Natural killer cell treated with Interleukin-12 subunit alpha and Interleukin-12 subunit beta and Interleukin-15 and Interleukin-18, amount 100 ng/mL, for 72 hours (primary cell): ENCODE measurements at places on chromosomes 5 and 9. TPM values are rescaled to one million over a fixed set of nuclear protein-coding genes. Genes with fewer than 3 reads are reported as not detected.

Gene OR1Q1
- total RNA-seq = not detected

Gene PLPP7
- 0.74 TPM for total RNA-seq

Gene FRRS1L
- total RNA-seq = not detected

Gene MPDZ
- total RNA-seq = not detected

Gene C5orf58
- not detected for total RNA-seq

Gene TTC39B
- total RNA-seq = 20.6 TPM

Gene SRD5A1
- 14.6 TPM for total RNA-seq

Gene B4GALT1
- total RNA-seq = 51.4 TPM

Gene INSL4
- total RNA-seq = not detected

Gene IGFBPL1
- not detected for total RNA-seq

Gene ABO
- 0.25 TPM for total RNA-seq

GRCh38 chr5:150009671-150010387 is 9.3 kb downstream of the HMGXB3 start:
- DNase-seq = no peak
- no peaks in the 10 kb centered on the region for H3K27me3 ChIP-seq
- H3K36me3 ChIP-seq = peaks cover 45% of the 10 kb centered on the region
- peaks cover 12% of the 10 kb centered on the region for H3K4me1 ChIP-seq
- H3K27ac ChIP-seq = peak overlapping the region; percentile 78

GRCh38 chr9:89177944-89178829 is at the start of gene SHC3:
Gene SHC3 (minus strand): TSS chr9:89178818. CDS start chr9:89178460, 358 bp downstream.
- no peak for DNase-seq
- peaks cover 64% of the 10 kb centered on the region for H3K27me3 ChIP-seq
- H3K36me3 ChIP-seq = peaks cover 6% of the 10 kb centered on the region
- no peak within 1 kb of the TSS for H3K27ac ChIP-seq
- H3K4me1 ChIP-seq = peaks cover 16% of the 10 kb centered on the region

- H3K4me1 ChIP-seq = peaks cover 60% of the 10 kb centered on the region
- DNase-seq = no peak
- no peak overlapping the region for H3K4me3 ChIP-seq
- H3K27me3 ChIP-seq = no peaks in the 10 kb centered on the region
- no peak overlapping the region for H3K27ac ChIP-seq
- no peaks in the 10 kb centered on the region for H3K36me3 ChIP-seq
These were observed 13.0 kb downstream of the NEK6 start for GRCh38 chr9:124270504-124271335.

DNA sequence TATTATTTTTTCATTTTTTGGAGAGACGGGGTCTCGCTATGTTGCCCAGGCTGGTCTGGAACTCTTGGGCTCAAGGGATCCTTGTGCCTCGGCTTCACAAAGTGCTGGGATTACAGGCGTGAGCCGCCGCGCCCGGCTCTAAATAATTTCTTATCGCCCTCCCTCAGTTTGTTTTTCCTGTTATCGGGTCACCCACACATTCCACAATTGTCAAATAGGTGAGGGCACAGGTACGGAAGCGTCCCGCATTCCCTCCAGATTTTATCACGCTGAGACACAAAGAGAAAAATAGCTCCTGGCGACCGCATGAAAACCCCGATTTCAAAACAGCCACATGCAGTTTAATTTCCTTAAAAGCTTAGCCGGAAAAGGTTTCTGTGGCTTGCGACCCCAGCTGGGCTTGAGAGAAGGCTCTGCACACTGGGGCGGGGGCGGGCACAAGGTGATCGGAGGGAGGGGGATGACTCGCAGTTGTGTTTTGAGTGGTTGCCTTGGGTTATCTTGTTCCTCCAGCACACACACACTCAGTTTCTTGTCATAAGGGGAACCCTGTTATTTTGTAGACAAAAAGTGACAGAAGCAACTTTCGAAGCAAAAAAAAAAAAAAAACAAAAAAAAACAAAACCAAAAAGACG is 717 bp upstream of the IQGAP2 start:
- peak overlapping the region; percentile 94 for H3K27ac ChIP-seq
- H3K27me3 ChIP-seq = no peaks in the 10 kb centered on the region
- H3K4me1 ChIP-seq = peaks cover 60% of the 10 kb centered on the region

- no peak overlapping the region for H3K4me3 ChIP-seq
- no peak for DNase-seq
- peaks cover 5% of the 10 kb centered on the region for H3K36me3 ChIP-seq
- peaks cover 17% of the 10 kb centered on the region for H3K4me1 ChIP-seq
These were observed 21.4 kb downstream of the EPB41L4A start for GRCh38 chr5:112397690-112398089.

GRCh38 chr5:108504974-108505373 is 123.1 kb upstream of the FBXL17 start:
- no peak overlapping the region for H3K27ac ChIP-seq
- no peak overlapping the region for H3K4me3 ChIP-seq
- H3K4me1 ChIP-seq = no peaks in the 10 kb centered on the region
- no peak for DNase-seq
- peaks cover 8% of the 10 kb centered on the region for H3K27me3 ChIP-seq

DNA sequence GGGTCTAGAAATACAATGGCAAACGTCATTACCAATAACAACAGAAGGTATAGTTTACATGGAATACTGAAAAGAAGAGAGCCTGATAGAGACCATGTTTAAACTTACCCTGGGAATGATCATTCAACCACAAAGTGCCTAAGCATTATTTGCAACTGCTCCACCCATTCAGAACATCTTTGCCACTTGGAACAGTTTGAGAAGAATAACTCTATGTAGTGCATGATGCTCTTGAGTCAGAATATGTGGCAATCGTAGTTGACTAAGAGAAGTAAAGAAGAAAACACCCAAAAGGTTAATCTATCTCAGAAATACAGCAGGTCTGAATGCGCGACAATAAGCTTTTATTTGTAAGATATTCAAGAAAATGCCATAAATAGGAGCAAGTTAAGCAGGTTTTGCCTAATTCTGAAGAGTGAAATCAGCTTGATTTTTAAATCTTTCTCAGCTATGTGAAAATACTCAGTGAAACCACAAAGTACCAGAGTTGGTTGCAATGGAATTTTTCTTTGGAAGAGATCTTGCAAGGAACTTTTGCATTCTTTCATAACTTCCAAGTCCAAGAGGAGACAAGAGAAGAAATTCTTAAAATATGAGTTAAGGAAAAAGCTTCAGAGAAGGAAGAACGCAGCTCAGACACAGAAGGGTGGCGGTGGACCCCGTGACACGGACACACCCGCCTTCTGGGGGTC is 64.3 kb downstream of the HABP4 start:
- no peaks in the 10 kb centered on the region for H3K27me3 ChIP-seq
- no peak overlapping the region for H3K27ac ChIP-seq
- no peaks in the 10 kb centered on the region for H3K4me1 ChIP-seq

DNA sequence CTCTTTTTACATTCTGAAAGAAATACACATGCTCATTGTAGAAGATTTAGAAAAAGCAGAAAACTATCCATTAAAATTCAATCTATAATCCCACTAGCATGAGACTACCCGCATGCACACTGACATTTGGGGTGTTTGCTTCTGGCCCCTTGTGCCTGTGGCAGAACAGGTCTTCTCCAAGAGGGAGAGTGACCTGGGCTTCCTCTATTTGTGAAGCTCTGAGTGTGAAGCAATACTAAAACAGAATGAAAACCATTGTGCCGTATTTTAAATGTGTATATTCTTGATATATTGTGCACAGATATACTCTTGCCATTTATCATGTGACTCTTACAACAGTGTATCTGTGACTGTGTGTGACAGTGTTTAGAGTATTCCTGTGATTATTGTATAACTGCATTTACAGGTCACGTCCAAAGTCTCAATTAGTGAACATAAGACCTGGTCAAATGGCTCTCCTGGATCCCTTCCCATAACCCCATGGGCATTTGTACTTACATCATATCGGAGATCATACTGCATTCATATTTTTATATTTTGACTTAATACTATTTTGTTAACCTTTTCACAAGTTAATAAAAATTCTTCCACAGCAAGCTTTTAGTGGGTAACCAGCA is 14.7 kb upstream of the CPEB4 start:
- H3K4me1 ChIP-seq = no peaks in the 10 kb centered on the region
- H3K4me3 ChIP-seq = no peak overlapping the region
- no peak overlapping the region for H3K27ac ChIP-seq
- no peaks in the 10 kb centered on the region for H3K36me3 ChIP-seq
- DNase-seq = no peak

DNA sequence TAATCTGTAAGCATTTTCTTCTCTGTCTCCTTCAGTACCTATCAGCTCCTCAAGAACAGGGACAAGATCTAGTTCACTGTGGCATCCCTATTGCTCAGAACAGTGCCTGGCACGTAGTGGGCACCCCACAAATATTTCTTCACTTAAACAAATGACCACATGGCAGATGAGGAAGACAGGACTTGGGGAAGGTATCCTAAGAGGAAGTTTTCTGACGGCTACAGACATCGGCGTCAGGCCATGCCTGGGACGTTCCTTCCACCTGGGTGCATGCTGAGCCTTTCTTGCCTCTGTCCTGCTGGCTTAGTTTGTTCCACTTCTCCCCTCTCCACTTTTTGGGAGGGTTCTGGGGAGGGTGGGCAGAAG is 60.2 kb downstream of the NEURL1B start:
- H3K4me1 ChIP-seq = peaks cover 16% of the 10 kb centered on the region
- H3K36me3 ChIP-seq = no peaks in the 10 kb centered on the region
- no peak overlapping the region for H3K4me3 ChIP-seq
- DNase-seq = no peak
- H3K27ac ChIP-seq = no peak overlapping the region
- peaks cover 32% of the 10 kb centered on the region for H3K27me3 ChIP-seq

- no peaks in the 10 kb centered on the region for H3K4me1 ChIP-seq
- H3K4me3 ChIP-seq = no peak overlapping the region
- H3K27ac ChIP-seq = no peak overlapping the region
- no peak for DNase-seq
- peaks cover 5% of the 10 kb centered on the region for H3K36me3 ChIP-seq
These were observed 291.2 kb downstream of the TMEM167A start for GRCh38 chr5:82785882-82786509.

GRCh38 chr5:61330845-61331406 is 1.1 kb upstream of the ZSWIM6 start:
- peak overlapping the region; percentile 53 for H3K27ac ChIP-seq
- H3K4me1 ChIP-seq = peaks cover 45% of the 10 kb centered on the region
- peaks cover 29% of the 10 kb centered on the region for H3K27me3 ChIP-seq
- peak overlapping the region; percentile 77 for H3K4me3 ChIP-seq
- H3K36me3 ChIP-seq = peaks cover 4% of the 10 kb centered on the region

- no peak overlapping the region for H3K27ac ChIP-seq
- H3K4me1 ChIP-seq = peaks cover 5% of the 10 kb centered on the region
- no peaks in the 10 kb centered on the region for H3K36me3 ChIP-seq
- H3K4me3 ChIP-seq = no peak overlapping the region
These were observed 276.3 kb downstream of the EPB41L4A start for GRCh38 chr5:112142769-112143270.

GRCh38 chr5:82748688-82749460 is 328.3 kb downstream of the TMEM167A start:
- DNase-seq = no peak
- peak overlapping the region; percentile 17 for H3K27ac ChIP-seq
- H3K4me1 ChIP-seq = peaks cover 26% of the 10 kb centered on the region
- peaks cover 14% of the 10 kb centered on the region for H3K36me3 ChIP-seq
- no peaks in the 10 kb centered on the region for H3K27me3 ChIP-seq

- no peaks in the 10 kb centered on the region for H3K27me3 ChIP-seq
- no peak overlapping the region for H3K27ac ChIP-seq
- H3K4me1 ChIP-seq = no peaks in the 10 kb centered on the region
- H3K36me3 ChIP-seq = peaks cover 31% of the 10 kb centered on the region
- H3K4me3 ChIP-seq = no peak overlapping the region
These were observed 52.1 kb downstream of the AQP7 start for GRCh38 chr9:33350310-33350709.

DNA sequence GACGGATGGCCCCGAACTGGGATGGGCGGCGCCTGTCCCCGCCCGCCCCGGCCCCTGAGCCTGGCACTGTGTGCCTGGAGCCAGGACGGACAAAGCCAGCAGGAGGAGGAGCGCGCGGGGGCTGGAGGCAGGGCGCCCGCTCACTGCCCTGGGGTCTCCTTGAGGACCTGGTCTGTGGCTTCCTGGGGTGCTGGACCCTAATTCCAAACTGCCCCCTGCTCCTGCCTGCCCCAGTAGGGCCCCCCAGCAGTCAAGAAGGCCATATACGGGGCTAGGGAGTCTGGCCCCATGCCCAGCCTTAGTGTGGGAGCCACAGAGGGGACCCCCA is 29.2 kb upstream of the RXRA start:
- peaks cover 7% of the 10 kb centered on the region for H3K27me3 ChIP-seq
- H3K27ac ChIP-seq = no peak overlapping the region
- no peak overlapping the region for H3K4me3 ChIP-seq

GRCh38 chr9:38662763-38663593 is 42.6 kb upstream of the ANKRD18A start:
- no peaks in the 10 kb centered on the region for H3K36me3 ChIP-seq
- no peak overlapping the region for H3K4me3 ChIP-seq
- peaks cover 39% of the 10 kb centered on the region for H3K27me3 ChIP-seq
- H3K4me1 ChIP-seq = no peaks in the 10 kb centered on the region
- DNase-seq = no peak
- no peak overlapping the region for H3K27ac ChIP-seq

DNA sequence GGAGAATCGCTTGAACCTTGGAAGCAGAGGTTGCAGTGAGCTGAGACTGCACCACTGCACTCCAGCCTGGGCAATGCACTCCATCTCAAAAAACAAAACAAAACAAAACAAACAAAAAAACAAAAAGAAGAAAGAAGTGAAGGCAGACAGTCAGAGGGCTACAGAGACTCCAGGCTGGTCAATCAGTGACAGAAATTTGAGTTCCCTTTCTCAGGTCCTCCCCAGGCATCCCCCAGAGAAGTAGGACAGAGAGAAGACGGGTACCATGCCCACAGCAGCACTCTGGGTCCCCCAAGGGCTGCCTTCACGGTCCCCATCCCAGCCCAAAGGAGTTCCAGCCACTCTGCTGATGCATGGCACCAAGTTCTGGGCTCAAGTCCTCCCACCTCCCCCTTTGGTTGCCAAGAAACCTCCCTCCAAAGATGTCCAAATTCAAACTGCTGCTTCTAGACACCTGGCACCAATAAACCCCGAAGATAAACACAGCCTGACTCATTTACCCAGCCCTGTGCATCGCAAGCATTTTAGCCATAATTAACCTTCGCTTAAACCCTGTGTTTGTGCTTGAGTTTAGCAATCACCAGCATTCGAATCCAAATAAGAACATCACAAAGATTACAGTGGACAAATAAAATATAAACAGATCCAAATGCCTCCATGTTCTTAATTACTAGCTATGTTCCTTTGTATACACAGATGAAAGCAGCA is 24.0 kb downstream of the SEMA4D start:
- H3K4me3 ChIP-seq = no peak overlapping the region
- H3K27ac ChIP-seq = peak overlapping the region; percentile 47
- peaks cover 64% of the 10 kb centered on the region for H3K4me1 ChIP-seq
- H3K27me3 ChIP-seq = no peaks in the 10 kb centered on the region
- DNase-seq = no peak

GRCh38 chr5:116457062-116457461 is 117.6 kb downstream of the SEMA6A start:
- H3K4me1 ChIP-seq = peaks cover 11% of the 10 kb centered on the region
- DNase-seq = no peak
- H3K27me3 ChIP-seq = no peaks in the 10 kb centered on the region
- no peak overlapping the region for H3K27ac ChIP-seq
- no peak overlapping the region for H3K4me3 ChIP-seq
